MCF 10A (cell line): ENCODE measurements at places on chromosomes 11 and 22. TPM values are rescaled to one million over a fixed set of nuclear protein-coding genes. Genes with fewer than 3 reads are reported as not detected.

GRCh38 chr11:78350091-78350645 is 67.5 kb downstream of the GAB2 start:
- DNase-seq: no peak

H19 gene
- total RNA-seq: 61.0 and 152 TPM in 2 replicates

GRCh38 chr22:44759430-44760310 is 7.3 kb downstream of the ARHGAP8 start:
- DNase-seq: no peak

DNA sequence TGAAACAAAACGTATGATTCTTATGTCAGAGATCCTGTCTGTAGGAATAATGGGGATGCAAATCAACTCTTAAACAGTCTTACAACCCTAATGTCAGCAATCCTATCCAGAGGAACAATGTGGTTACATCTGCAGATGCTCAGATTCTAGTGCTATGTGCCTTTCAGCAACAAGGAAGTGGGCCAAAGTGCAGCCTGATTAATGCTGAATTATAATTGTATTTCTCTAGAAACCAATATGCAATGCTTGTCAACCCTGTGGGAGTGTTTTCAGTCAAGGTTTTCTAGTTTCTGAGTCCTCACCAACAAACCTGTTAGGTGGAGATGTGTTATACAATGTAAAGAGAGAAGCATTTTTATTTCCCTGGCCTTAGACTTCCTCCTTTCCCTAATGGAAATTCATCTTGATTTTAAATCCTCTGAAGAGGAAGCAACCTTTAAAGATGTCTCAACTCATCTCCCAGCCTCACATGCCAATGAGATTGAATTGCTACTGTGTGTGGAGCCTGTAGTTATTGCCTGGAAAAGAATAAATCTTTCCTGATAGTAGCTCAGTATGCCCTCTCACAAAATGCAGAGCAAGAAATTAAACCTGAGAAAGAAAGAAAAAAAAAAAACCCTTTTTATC is 26.2 kb upstream of the TMEM123 start:
- no peak for DNase-seq

- peak; percentile 66 for DNase-seq
These were observed 1.4 kb upstream of the APOA5 start for GRCh38 chr11:116792869-116793771.
